ENCODE measurements at places on chromosomes 3 and 15.

GRCh38 chr3:20039765-20040547, at the start of gene KAT2B:
TSS of gene KAT2B (plus strand) at chr3:20040446. CDS start at chr3:20040478, 32 bp downstream.
- peak; percentile 68 for DNase-seq

- DNase-seq, result no peak
Measured at GRCh38 chr3:157499342-157499963, 3.8 kb downstream of the VEPH1 start.

- peak; percentile 74 for DNase-seq
Measured at GRCh38 chr3:146326875-146327543, 76.1 kb upstream of the PLSCR4 start.

DNA sequence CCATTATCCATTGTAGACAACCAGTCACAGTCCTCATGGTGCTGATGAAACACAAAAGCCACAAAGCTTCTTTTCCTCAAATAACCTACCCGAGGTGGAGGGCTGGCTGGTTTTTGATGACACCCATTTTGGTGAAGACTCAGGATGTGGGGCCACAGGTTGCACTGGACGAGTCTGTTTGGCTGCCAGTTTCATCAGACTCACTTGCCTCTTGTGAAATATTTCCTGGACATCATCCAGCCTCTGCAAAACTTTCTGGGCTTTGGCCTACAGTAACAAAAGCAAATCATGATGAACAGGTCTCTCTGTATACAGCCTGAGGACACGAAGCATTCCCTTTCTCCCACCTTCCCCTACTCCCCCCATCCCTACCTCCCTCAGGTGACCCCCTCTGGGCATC, 42.2 kb downstream of the B3GNT5 start:
- DNase-seq, result peak; percentile 67

- peak; percentile 84 for DNase-seq
Measured at GRCh38 chr15:96121086-96121920, 209.2 kb upstream of the NR2F2 start.

- DNase-seq, result no peak
Measured at GRCh38 chr3:60076331-60076730, 1026.5 kb upstream of the CFAP20DC start.

DNA sequence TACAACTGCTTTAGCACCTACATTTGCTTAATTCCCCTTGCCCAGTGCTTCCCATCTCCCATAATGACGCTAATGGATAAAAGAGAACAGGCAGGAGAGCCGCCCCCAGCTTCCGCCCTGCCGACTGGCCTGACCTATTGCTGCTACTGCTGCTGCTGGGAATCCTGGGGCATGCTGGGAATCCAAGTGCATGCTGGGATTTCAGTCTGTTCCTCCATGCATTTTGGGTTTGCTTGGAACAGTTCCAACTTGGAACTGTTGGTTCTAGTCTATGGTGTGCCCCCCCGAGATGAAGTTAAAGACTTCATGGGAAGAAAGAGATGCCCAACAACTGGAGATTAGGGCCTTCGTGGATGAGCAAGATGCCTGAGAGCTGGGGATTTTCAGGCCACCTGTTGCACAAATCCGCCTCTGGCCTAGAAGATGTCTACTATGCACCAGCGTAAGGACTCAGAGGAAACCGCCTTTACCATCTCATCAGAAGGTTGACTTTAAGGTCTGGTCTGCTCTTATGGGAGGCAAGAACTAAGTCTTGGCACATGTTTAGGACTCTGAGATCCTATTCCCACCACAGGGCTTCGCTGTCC, 29.0 kb downstream of the HAPLN3 start:
- DNase-seq, result no peak

DNA sequence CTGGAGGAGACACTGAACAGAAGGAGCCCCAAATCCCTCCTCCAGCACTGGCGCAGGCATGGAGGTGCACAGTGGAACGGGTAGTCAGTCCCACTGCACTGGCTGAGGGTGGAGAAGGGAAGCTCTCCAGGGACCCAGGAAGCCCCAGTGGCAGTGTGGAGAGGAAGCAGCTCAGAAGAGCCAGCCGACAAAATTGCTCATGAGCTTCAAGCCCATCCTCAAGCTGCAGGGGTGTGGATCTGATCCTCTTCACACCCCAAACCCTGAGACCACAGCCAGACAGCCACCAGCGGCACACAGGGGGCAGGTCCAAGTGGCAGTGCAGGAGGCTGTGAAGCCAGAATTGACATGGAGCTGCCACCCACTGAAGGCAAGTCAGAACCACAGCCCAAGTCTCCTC, 32.1 kb downstream of the CYFIP1 start:
- no peak for DNase-seq

Measured in EH (cell line).